HT-29 (cell line): ENCODE measurements at places on chromosomes 5 and 9.

GRCh38 chr5:172821340-172821985, 12.6 kb upstream of the ERGIC1 start:
- DNase-seq, result no peak

DNA sequence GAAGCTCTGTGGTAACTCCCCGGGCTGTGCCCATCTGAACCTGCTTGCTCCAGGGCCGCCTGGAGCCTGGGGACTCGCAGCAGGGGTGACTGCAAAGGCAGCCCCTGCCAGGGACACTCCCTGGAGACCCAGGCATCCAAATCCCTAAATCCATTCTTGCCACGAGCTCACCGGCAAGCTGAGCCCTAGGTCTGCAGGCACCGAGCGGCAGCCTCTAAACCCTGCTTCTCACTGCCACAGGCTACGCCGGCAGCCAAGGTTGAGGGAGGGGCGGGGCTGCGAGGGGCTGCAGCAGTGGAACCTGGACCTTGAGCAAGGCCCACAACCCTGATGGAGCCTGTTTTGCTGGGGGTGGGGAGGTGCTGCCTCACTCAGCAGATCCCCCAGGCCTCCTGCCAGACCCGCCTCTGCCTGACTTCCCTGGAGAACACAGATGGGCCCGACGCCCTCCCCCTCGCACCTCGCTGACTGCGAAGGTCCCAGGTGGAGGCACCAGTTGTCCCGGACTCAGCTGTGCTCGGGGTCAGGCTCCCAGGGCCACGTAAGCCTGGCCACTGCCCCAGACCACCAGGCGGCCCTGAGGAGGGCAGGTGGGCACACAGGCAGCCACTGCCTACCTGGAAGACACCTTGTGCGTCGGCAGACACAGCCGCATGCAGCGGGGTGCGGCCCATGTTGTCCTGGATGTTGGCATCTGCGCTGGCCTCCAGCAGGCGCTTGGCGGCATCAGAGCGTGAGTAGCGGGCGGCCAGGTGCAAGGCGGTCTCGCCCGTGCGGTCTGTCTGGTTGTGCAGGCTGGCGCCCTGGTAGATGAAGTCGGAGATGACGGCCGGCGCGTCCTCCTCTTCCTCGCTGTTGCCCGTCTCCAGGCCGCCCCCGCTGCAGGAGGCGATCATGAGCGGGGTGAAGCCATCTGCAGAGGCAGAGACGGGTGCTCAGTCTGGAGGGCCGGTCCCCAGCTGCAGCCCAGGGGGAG, 17.4 kb upstream of the SEC16A start:
- no peak for DNase-seq

DNA sequence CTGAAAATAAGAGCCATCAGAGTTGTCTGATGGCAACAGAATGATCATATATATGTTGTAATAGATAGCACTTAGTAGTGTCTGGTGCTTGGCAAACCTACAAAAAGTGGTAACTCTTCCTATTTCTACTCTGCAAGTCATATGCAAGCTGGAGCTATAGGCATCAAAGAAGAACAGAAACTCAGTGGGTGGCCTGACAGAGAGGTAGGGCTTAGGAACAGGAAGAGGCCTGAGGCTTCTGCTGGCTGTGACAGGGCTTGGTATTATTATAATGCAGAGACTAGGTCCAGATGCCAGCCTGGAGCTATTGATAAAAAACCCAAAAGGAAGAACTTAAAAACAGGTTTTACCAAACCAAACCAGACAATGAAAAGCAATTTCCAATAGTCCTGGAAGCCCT, 4.4 kb upstream of the DIAPH1 start:
- no peak for DNase-seq

DNA sequence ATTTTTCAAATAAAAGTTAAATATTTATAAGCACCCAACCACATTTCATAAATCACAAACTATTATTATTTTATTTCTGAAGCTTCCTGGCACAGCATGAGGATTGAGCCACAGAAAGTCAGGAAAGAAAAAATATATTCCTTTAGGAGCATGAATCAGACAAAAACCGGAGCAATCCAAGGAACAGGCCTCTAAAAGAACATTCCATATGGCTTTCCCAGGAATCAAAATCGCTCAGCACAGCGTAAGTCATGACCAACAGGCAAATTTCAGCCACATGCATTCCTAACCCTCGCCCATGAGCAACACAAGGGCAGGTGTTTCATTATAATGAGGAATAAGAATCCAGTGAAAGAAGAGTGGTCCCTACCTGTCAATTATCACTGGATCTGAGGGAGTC, 26.7 kb downstream of the EBF1 start:
- no peak for DNase-seq

- no peak for DNase-seq
Measured at GRCh38 chr9:14270358-14271092, 43.4 kb downstream of the NFIB start.

GRCh38 chr5:12399868-12400267, 495.6 kb upstream of the CTNND2 start:
- no peak for DNase-seq

GRCh38 chr5:59090323-59090722, 507.4 kb downstream of the RAB3C start:
- no peak for DNase-seq

- DNase-seq, result no peak
Measured at GRCh38 chr5:110969502-110969901, 102.0 kb upstream of the TSLP start.

DNA sequence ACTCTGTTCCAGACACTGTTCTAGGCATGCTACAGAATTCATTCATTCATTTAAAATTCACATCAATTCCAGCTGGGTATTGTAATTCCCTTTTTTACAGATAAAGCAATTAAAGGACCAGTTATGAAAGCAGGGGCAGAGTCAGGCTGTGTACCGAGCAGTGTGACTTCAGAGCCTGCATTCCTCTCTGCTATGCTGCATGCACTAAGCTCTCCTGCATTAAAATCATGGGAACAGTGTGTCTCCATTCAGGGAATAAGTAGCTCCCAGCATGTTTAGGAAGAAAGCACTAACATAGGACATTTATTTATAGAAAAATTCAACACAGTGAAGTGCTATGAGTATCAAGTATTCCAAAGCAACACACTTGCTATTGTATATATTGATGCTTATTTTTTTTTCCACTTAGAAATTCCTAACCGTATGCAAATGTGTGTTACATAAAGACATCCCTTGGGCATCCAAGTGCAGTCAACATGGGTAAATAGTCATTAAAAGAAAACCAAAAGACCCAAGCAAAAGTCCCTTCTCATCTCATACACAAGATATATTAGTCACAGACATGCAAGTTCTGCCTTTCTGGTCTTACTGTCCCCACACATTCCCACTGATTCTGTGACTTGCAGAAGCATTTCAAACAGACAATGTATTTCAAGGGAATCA, 173.7 kb downstream of the GABRB2 start:
- no peak for DNase-seq

DNA sequence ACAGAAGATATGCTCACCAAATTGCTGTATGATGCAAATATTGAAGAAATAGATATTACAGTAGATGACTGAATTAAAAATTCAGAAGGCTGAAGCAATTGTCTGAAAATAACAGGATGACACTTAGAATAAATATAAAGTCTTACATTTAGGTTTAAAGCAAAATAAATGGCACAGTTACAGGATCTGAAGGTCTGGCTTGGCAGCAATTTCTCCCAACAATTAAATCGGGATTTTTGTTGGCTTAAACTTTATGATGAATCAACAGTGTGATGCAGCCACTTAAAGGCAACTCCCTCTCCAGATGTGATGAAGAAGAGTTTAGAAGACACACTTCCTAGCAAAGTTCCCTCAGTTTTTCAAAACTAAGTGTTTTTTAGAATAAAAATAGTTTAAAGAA, 80.5 kb downstream of the NREP start:
- DNase-seq, result no peak

- DNase-seq, result no peak
Measured at GRCh38 chr5:150636391-150637244, 3.8 kb upstream of the SYNPO start.

DNA sequence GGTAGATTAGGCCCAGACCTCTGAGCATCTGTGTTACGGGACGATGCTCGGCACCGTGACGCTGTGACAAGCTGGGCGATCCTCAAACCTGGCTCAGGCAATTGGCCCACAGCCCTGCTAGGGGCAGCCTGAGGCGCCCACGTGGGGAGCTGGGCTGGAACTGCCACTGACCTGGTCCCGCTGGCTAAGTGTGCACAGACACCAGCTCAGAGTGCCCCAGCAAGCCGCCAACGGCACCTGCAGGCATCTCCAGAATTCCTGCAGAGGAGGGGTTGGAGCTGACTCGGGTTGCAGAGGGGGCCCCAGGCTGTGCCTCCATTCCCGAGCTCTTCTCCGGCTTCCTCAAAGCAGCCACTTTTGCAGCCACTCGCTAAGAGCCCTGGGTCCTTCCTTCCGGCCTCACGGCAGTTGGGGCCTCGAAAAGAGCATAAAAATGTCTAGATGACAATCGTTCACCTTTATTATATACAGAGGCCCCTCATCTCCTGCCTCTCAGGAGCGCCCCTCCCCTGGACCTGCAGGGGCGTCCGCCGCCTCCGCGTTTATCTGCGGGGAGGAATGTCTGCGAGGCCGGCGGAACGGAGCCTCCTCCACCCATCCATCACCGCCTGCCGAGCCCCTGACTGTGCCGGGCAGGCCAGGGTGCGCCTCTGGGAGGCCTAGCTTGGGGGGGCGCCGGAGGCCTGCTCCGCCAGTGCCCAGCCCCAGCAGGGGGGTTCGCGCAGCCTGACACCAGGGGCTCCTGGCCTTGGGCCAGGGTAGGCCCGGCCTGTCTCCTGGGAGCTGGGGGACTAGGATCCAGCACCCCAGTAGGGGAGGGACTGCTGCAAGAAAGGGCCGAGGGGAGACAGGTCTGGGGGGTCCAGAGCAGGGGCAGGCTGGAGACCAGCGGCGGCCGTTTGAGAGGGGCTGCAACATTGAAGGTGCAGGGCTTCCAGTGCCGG, 144.9 kb downstream of the BARX1 start:
- no peak for DNase-seq

DNA sequence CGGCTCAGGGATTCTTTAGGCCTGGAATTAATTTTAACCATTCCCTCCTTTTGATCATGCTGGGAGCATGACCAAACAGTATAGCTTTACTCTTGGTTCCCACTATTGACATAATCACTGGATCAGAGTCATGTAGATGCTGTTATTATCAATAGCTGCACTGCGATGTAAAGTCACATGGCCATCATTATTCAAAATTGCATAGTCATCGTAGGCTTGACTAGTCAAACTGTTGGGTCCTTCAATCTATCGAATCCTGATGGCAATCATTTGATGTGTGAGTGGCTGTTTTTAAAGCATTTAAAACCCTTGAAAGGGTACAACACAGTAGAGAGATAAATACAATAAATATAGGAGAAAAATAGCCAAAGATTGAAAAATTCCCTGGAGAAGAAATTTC, 1194.1 kb downstream of the EFNA5 start:
- DNase-seq, result no peak

DNA sequence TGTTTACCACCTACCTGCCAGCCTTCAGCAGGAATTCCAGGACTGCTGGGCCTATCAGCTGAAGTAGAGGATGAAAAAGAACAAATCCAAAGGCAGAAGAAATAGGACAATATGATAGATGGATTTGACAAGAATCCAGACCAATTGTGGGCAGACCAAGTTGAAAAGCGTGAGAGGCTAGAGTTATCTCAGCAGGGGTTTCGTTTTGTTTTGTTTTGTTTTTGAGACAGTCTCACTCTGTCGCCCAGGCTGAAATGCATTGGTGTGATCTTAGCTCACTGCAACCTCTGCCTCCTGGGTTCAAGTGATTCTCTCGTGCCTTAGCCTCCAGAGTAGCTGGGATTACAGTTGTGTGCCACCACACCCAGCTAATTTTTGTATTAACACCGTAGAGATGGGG, 113.2 kb downstream of the PALM2AKAP2 start:
- no peak for DNase-seq

GRCh38 chr5:120446068-120446492, 18.0 kb upstream of the PRR16 start:
- DNase-seq, result no peak

- DNase-seq, result no peak
Measured at GRCh38 chr5:100232736-100233135, 302.4 kb upstream of the FAM174A start.

GRCh38 chr9:83629433-83630104, 6.6 kb downstream of the IDNK start:
- DNase-seq, result no peak
